ENCODE measurements at places on chromosomes 7 and 10. TPM values are rescaled to one million over a fixed set of nuclear protein-coding genes. Genes with fewer than 3 reads are reported as not detected.

GRCh38 chr7:157439761-157440160, 103.0 kb downstream of the DNAJB6 start:
- H3K4me1 ChIP-seq, result no peaks in the 10 kb centered on the region
- no peaks in the 10 kb centered on the region for H3K36me3 ChIP-seq
- peak; percentile 33 for DNase-seq
- H3K4me3 ChIP-seq, result no peak overlapping the region
- no peak overlapping the region for H3K27ac ChIP-seq
- H3K27me3 ChIP-seq, result no peaks in the 10 kb centered on the region

CASD1 gene
- total RNA-seq, result 41.0 TPM

GTPBP4 gene
- total RNA-seq, result 12.0 TPM

DNA sequence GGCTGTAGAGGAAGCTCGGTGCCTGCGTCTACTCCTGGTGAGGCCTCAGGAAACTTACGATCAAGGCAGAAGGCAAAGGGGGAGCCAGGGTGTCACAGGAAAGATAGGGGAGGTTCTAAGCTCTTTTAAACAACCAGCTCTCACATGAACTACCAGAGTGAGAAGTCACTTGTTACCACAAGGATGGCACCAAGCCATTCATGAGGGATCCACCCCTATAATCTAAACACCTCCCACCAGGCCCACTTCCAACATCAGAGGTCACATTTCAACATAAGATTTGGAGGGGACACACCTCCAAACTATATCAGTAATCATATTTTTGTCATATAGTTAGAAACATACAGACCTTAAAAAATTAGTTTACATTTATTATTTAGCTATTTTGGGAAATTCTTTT, 9.4 kb downstream of the NOC3L start:
- no peak overlapping the region for H3K4me3 ChIP-seq
- no peaks in the 10 kb centered on the region for H3K4me1 ChIP-seq
- no peak for DNase-seq
- no peak overlapping the region for H3K27ac ChIP-seq
- peaks cover 13% of the 10 kb centered on the region for H3K36me3 ChIP-seq

- H3K4me1 ChIP-seq, result no peaks in the 10 kb centered on the region
- no peak overlapping the region for H3K27ac ChIP-seq
- H3K36me3 ChIP-seq, result no peaks in the 10 kb centered on the region
Measured at GRCh38 chr10:104922810-104923209, 281.7 kb downstream of the SORCS3 start.

GRCh38 chr10:69466689-69467088, 15.4 kb downstream of the TSPAN15 start:
- H3K27ac ChIP-seq, result peak overlapping the region; percentile 79
- DNase-seq, result no peak
- no peaks in the 10 kb centered on the region for H3K36me3 ChIP-seq
- H3K27me3 ChIP-seq, result no peaks in the 10 kb centered on the region
- no peaks in the 10 kb centered on the region for H3K4me1 ChIP-seq
- H3K4me3 ChIP-seq, result no peak overlapping the region

TMEM140 gene
- 19.8 TPM for total RNA-seq

GRCh38 chr7:25180592-25180923, 47.7 kb downstream of the NPVF start:
- peak overlapping the region; percentile 82 for H3K4me3 ChIP-seq

NME8 gene
- not detected for total RNA-seq

- H3K4me3 ChIP-seq, result no peak overlapping the region
- H3K36me3 ChIP-seq, result no peaks in the 10 kb centered on the region
- peaks cover 3% of the 10 kb centered on the region for H3K27me3 ChIP-seq
- no peak for DNase-seq
- H3K4me1 ChIP-seq, result no peaks in the 10 kb centered on the region
Measured at GRCh38 chr10:1412531-1413189, 324.7 kb downstream of the ADARB2 start.

- no peaks in the 10 kb centered on the region for H3K27me3 ChIP-seq
- DNase-seq, result no peak
- no peak overlapping the region for H3K27ac ChIP-seq
- H3K4me3 ChIP-seq, result no peak overlapping the region
- no peaks in the 10 kb centered on the region for H3K36me3 ChIP-seq
Measured at GRCh38 chr7:24462117-24462516, 111.1 kb upstream of the PALS2 start.

Measured in sigmoid colon (tissue), 7 donors.